ENCODE measurements at places on chromosomes 5 and 9.

GRCh38 chr5:31415009-31415923, 116.6 kb downstream of the DROSHA start:
- peaks cover 21% of the 10 kb centered on the region for H3K36me3 ChIP-seq
- no peak overlapping the region for H3K27ac ChIP-seq
- H3K27me3 ChIP-seq: no peaks in the 10 kb centered on the region
- DNase-seq: no peak
- H3K4me3 ChIP-seq: no peak overlapping the region

DNA sequence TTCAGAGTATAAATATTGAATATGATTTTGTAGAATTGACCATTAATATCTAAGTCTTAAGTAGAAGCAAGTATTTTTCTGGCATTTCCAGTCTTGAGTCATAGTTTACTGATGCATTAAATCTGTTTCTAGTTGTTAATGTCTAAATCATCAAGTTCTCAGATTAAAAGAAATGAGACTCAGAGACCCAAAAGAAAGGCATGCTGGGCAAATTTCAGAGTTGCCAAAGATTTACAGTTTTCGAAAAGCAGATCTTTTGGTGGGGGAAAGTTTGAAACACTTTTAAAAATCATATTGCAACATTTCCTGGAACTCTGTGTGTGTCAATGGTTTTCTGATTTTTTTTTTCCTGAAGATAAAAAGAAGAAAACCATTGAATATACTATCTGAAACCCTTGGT, 60.9 kb downstream of the ANKRD55 start:
- H3K27me3 ChIP-seq: no peaks in the 10 kb centered on the region
- H3K36me3 ChIP-seq: no peaks in the 10 kb centered on the region
- no peak for DNase-seq
- no peak overlapping the region for H3K27ac ChIP-seq

- H3K27me3 ChIP-seq: no peaks in the 10 kb centered on the region
- peak; percentile 10 for DNase-seq
- H3K4me3 ChIP-seq: no peak overlapping the region
- peaks cover 6% of the 10 kb centered on the region for H3K4me1 ChIP-seq
- no peak overlapping the region for H3K27ac ChIP-seq
Observed at GRCh38 chr5:139820130-139820529, 24.5 kb downstream of the PSD2 start.

DNA sequence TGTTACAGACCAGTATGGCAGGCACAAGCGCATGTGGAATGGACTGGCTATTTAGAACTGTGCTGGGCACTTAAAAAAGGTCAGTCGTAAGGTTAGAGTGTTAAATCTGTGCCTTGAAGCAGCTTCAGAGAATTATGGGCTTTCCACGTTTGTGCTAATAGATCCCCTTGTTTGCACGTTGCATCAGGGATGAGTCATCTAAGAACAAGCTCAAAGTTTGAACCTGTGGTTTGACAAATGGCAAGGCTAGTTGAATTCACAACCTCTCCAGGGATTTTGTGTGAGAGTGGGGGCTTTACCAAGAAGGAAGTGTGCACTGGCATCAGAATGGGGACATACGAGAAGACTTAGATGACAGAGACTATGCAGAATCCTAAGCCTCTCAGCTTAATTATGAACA, 249.6 kb downstream of the IRX1 start:
- no peak for DNase-seq
- H3K36me3 ChIP-seq: peaks cover 22% of the 10 kb centered on the region
- H3K4me3 ChIP-seq: no peak overlapping the region

DNA sequence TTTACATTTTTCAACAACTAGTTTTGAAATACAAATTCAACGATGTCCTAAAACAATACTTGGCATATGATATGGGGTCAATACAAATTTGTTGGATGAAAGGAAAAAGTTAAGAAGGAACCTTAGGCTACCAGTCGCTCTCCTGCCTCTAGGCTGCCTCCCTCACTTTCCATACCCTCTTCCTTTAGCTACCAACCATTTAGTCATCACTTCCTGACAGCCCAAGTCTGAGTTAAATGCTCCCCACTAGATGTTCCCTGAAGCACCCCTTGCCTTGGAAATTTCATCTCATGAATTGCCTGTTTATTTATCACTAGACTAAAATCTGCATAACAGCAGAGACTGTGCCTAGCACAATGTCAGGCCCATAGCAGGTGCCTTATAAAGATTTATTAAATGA, 2.7 kb upstream of the LARS1 start:
- peaks cover 2% of the 10 kb centered on the region for H3K27me3 ChIP-seq
- H3K27ac ChIP-seq: no peak overlapping the region
- DNase-seq: no peak

GRCh38 chr9:72025906-72026305, 34.5 kb downstream of the C9orf57 start:
- peaks cover 12% of the 10 kb centered on the region for H3K4me1 ChIP-seq
- H3K27me3 ChIP-seq: no peaks in the 10 kb centered on the region
- DNase-seq: no peak
- H3K4me3 ChIP-seq: no peak overlapping the region
- no peak overlapping the region for H3K27ac ChIP-seq

DNA sequence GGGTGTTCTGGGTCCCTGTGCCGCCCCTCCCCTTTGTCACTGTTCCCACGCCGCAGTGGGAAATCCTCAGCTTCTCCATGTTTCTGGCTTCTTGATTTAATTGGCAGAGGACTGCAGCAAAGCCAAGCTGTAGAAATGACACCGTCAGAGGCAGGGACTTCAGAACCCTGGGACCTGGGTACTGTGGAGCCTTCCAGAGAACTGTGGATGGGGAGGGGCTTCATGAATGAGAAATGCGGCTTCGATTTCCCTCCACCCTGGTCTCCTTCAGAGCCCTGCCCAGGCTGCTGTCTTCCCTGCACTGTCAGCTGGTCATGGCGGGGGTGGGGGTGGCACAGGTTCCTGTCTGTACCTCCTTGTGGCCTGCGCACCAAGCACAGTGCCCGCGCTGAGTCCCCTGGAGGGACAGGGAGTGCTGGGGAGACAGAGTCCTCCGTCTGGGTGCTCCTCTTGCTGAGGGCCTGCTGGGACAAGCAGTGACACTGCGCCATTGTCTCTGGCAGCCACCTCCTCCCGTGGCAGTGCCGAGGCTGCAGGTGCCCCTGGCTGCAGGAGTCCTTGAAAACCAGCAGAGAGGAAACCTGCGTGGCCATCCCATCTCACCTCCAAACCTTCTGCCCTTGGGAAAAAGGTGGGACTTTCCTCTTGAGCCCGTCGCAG, 47.2 kb downstream of the COL5A1 start:
- H3K36me3 ChIP-seq: no peaks in the 10 kb centered on the region
- no peaks in the 10 kb centered on the region for H3K4me1 ChIP-seq
- H3K4me3 ChIP-seq: no peak overlapping the region
- no peak for DNase-seq
- no peak overlapping the region for H3K27ac ChIP-seq

DNA sequence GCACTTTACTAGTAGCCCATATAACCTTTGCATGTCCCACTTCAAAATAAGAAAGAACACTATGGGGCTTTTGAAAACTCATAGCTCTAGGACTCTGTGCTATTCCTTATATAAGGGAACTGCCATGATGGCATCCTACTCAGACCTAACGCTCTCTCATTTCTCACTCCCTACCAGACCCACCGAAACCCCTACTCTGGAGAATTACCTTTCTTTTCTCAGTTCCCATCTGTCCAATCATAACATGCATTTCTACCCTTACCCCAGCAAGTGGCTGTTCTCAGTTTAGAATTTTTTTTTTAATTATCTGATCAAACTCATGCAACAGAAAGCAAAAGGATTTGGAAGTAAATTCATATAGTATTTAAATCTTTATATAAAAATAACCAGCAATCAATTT, 27.3 kb downstream of the CARNMT1 start:
- H3K4me1 ChIP-seq: no peaks in the 10 kb centered on the region
- H3K4me3 ChIP-seq: no peak overlapping the region

DNA sequence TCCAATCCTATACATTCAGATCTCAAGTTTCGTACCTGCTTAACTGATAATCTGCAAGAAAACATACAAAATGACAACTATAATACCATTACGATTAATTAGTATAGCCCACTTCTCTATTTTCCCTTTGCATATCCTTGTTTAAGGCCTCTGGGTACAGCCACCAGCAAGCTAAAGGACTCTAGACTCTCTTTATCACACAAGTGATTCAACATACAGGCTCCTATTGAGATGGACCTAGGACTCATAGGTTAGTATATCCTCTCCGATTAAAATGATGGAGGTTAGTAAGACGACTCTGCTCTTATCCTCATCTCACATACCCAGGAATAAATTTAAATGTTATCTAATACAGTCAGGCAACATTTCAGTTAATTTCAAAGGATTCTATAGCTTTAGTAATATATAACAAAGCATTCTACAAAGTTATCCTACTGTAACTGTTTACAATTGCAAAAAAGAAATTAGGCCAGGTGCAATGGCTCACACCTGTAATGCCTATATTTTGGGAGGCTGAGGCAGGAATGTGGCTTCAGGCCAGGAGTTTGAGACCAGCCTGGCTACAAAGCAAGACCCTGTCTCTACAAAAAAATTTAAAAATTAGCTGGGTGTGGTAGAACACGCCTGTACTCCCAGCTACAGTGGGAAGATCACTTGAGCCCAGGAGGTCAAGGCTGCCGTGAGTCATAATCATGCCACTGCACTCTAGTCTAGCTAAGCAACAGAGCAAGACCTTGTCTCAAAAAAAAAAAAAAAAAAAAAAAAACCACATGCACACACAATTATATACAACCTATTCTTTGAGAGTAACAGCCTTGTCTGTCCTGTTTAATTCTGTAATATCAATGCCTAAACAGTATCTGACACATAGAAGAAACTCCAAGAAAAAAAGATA, 15.4 kb downstream of the HAUS6 start:
- H3K27me3 ChIP-seq: no peaks in the 10 kb centered on the region
- no peaks in the 10 kb centered on the region for H3K4me1 ChIP-seq
- H3K36me3 ChIP-seq: peaks cover 62% of the 10 kb centered on the region
- no peak for DNase-seq

DNA sequence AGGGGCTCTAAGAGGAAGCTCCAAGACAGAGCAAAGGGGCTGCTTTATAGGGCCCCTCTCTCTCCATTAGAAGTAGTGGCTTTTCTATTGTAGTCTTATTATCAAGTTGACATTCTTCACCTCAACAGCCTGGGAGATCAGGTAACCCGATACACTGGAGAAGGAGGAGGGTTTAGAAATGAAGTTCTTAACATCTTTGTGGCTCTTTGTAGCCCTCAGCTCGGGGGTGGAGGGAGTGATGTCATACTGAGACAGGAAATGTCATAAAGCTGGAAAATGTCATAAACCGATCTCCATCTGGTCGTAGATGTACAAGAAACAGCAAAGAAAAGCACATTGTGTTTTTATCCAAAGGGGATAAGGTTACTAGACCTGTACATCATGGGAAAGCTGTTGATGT, 17.9 kb downstream of the PDZD2 start:
- no peak overlapping the region for H3K4me3 ChIP-seq
- peaks cover 30% of the 10 kb centered on the region for H3K4me1 ChIP-seq
- DNase-seq: no peak
- no peak overlapping the region for H3K27ac ChIP-seq
- 0 out of 2 replicates have a peak, but pooled peaks cover 3% of the 10 kb centered on the region for H3K36me3 ChIP-seq

- H3K4me3 ChIP-seq: no peak overlapping the region
- H3K27me3 ChIP-seq: no peaks in the 10 kb centered on the region
- DNase-seq: no peak
- no peak overlapping the region for H3K27ac ChIP-seq
- peaks cover 5% of the 10 kb centered on the region for H3K36me3 ChIP-seq
- no peaks in the 10 kb centered on the region for H3K4me1 ChIP-seq
Observed at GRCh38 chr9:91740701-91741100, 209.3 kb downstream of the ROR2 start.

DNA sequence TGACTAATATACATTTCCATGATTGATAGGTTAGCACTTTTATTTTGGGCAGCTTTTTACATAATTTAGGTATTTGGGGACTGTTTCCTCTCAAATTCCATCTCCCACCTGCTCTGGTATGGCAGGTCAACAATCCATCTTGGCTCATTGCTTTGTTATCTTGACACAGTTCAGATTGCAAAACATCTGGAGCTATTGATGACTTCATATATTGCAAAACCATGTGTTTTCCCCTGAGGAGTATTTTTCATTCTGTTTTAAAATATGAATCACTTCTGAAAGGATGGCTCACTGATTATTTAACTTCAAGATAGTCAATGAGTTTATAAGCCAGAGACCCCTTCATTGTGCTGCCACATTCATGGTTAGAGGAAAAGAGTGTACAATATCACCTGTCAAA, 1206.0 kb upstream of the C9orf72 start:
- no peaks in the 10 kb centered on the region for H3K36me3 ChIP-seq
- H3K27me3 ChIP-seq: peaks cover 9% of the 10 kb centered on the region
- peaks cover 27% of the 10 kb centered on the region for H3K4me1 ChIP-seq

DNA sequence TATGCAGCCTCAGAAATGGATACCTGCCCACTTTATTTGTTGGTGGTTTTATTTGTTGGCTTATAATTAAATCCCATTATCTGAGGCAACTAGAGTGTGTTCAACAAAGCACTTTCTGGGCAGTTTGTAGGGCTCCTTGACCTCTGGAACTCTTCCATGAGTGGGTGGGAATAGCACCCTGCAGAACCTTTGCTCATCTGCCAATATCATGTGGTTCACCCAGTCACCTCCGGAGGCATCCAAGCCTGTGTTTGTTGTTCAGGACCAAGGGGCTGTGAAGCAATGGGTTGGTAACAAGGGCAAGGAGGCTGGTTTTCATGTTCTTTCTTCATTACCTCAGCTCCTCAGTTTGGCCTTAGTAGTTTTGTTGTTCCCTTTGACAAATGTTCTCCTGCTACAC, 314.0 kb downstream of the NDUFS4 start:
- DNase-seq: peak; percentile 35
- no peaks in the 10 kb centered on the region for H3K27me3 ChIP-seq
- H3K27ac ChIP-seq: no peak overlapping the region
- peaks cover 15% of the 10 kb centered on the region for H3K36me3 ChIP-seq

DNA sequence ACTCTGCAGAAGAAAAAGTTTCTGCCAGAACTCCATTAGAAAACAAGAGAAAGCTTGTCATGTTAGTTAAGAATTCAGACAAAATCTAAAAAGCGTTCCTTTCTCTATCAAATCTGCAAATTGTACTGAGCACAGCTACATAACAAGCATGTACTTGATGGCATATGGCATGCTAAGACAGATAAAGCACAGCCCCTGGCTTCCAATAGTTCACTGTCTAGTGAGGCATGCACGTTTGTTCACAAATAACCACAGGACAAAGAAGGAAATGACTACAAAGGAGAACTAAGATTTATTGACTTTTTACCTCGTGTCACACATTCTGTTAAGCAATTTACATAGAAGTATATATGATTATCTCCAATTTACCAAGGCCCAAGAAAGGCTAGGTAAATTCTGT, 518.2 kb upstream of the TLE4 start:
- no peak for DNase-seq
- 0 out of 2 replicates have a peak, but pooled peaks cover 2% of the 10 kb centered on the region for H3K4me1 ChIP-seq
- no peak overlapping the region for H3K27ac ChIP-seq
